ENCODE measurements at places on chromosomes 11 and 22. TPM values are rescaled to one million over a fixed set of nuclear protein-coding genes. Genes with fewer than 3 reads are reported as not detected.
A peak's percentile ranks its signal among the peaks of the same experiment; 100 is the strongest.

DNA sequence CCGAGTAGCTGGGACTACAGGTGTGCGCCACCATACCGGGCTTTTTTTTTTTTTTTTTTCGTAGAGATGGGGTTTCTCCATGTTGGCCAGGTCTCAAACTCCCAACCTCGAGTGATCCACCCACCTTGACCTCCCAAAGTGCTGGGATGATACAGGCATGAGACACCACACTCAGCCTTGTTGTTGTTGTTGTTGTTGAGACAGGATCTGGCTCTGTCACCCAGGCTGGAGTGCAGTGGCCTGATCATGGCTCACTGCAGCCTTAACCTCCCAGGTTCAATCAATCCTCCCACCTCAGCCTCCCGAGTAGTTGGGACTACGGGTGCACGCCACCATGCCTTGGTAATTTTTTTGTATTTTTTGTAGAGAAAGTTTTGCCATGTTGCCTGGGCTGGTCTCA is 23.4 kb upstream of the CLDN5 start:
- no peak for DNase-seq

- DNase-seq = no peak
These were observed 17.3 kb upstream of the INSC start for GRCh38 chr11:15097411-15097810.

DNA sequence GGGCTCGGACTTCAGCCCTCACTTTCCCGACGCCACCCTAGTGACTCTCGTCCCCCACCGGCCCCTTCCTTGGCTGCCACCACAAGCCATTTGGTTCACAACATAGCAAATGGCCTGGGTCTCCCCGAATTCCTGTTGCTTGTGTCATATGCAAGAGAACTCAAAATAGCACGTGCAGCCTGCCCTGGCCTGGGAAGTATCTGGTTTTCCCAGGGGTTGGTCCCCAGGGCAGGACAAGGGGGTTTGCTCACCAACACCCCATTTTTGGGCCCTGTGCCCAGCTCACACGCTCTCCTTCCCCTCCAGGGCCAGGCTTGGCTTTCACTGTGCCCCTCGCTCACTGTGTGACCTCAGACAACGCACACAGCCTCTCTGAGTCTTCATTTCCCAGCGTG is 12.8 kb upstream of the TPCN2 start:
- no peak for DNase-seq

GRCh38 chr11:14537134-14537599 is 17.0 kb upstream of the PSMA1 start:
- DNase-seq = peak; percentile 42

- DNase-seq = no peak
These were observed 14.9 kb downstream of the AP2A2 start for GRCh38 chr11:940496-941135.

GRCh38 chr11:15525582-15525981 is 410.9 kb downstream of the INSC start:
- DNase-seq = no peak

GRCh38 chr22:47176026-47176389 is 413.6 kb downstream of the TBC1D22A start:
- no peak for DNase-seq

DNA sequence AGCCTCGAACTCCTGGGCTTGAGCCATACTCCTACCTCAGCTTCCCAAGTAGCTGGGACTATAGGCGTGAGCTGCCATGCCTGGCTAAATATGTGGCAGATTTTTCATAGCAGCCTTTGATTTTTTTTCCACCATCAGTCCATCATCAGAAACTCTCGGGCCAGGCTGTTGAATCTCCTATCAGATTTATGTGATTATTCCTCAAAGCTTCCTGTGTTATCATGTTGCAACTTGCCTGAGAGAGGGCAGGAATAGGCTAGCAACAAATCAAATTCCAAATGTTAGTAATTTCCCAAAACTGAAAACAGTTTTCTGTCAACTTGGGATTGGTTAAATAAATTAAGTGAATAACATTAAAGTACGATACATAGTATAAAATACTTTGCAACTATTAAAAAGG is 3.4 kb downstream of the LRRC51 start:
- DNase-seq = no peak

DNA sequence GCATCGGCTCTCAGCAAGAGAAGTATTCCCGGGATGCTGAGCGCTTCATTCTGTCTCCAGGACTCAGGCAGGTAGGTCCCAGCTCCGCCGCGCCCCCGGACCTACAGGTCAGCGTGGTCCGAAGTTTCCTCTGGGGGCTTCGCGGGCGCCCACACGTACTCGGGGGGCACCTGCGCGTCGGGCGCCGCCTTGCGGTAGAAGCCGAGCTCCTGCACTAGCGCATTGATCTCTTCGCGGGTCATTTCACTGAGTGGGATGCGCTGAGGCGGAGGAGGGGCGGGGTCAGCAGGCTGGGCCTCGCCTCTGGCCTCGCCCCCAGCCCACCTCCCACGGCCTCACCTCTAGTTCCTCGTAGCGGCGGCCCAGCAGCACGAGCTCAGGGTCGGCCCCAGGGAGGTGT is 2.5 kb downstream of the SELENOM start:
- no peak for DNase-seq

DNA sequence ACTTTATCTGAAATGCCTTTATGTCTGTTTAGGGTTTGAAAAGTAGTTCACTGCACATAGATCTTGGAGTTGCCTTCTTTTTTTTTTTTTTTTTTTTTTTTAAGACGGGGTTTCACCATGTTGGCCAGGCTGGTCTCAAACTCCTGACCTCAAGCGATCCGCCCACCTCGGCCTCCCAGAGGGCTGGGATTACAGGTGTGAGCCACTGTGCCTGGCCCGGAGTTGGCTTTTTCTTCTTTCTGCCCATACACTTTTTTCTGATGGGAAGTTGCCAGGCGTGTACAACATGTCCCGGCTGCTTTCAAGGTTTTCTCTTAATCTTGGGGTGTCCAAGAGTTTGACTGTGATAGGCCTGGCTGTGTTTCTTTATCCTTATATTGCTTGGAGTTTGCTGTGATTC is 12.9 kb upstream of the GNB1L start:
- DNase-seq = no peak

DNA sequence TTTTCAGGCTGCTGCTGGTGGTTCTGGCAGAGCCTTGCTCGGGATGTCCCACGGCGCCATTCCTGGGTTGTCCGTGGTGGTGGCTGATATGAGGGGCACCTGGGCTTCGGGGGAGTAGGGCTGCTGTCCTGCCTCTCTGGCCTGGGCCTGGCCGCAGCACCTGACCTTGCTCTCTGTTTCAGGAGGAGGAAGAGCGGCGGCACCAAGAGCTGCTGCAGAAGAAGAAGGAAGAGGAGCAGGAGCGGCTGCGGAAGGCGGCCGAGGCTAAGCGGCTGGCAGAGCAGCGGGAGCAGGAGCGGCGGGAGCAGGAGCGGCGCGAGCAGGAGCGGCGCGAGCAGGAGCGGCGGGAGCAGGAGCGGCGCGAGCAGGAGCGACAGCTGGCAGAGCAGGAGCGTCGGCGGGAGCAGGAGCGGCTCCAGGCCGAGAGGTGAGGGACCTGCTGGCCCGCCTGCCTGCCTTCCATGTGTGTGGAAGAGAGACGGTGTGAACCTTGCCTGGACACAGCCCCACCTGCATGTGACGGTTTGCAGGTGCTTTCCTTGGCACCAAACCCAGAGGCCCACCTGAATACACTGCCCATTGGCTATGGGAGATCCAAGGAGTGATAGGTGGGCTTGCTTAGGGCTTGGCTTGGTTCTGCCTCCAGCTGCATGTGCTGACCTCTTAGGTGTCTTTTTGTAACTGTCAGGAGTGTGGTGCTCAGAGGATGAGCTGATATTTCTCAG is 22.8 kb downstream of the INCENP start:
- peak; percentile 17 for DNase-seq

- no peak for DNase-seq
These were observed 27.0 kb downstream of the SGSM3 start for GRCh38 chr22:40397396-40397795.

DNA sequence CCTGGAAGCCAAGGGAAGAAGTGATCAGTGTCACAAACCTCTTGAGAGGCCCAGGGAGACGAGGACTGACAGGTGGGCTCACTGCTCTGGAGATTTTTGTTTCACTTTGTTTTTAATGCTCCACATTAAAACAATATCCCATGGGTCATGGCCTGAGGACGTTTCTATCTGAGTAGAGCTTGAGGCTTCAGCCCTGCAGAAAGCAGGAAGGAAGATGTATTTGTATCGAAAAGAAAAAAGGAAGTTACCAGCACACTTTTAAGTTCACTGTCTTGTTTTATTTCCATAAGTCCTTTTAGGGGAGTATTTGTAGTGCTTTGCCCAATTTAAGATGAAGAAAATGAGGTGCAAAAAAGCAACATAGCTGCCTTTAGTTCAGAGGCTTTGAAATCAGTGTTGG is 191.1 kb downstream of the GRIK4 start:
- no peak for DNase-seq

GRCh38 chr11:60775420-60775961 is 9.6 kb upstream of the MS4A10 start:
- peak; percentile 81 for DNase-seq

GRCh38 chr11:13324709-13325108 is 47.1 kb downstream of the BMAL1 start:
- DNase-seq = no peak

GRCh38 chr11:61890529-61891330 is 615 bp downstream of the FADS3 start:
- DNase-seq = no peak

VSTM5 gene
- total RNA-seq = not detected

OR52A1 gene
- not detected for total RNA-seq

IFITM10 gene
- total RNA-seq = 0.65 TPM

OR8J3 gene
- not detected for total RNA-seq

TPBGL gene
- not detected for total RNA-seq

KCNJ1 gene
- 0.23 TPM for total RNA-seq

POTEH gene
- total RNA-seq = not detected
